Effector CD8-positive, alpha-beta T cell (primary cell): ENCODE measurements at places on chromosomes 6 and 20.

DNA sequence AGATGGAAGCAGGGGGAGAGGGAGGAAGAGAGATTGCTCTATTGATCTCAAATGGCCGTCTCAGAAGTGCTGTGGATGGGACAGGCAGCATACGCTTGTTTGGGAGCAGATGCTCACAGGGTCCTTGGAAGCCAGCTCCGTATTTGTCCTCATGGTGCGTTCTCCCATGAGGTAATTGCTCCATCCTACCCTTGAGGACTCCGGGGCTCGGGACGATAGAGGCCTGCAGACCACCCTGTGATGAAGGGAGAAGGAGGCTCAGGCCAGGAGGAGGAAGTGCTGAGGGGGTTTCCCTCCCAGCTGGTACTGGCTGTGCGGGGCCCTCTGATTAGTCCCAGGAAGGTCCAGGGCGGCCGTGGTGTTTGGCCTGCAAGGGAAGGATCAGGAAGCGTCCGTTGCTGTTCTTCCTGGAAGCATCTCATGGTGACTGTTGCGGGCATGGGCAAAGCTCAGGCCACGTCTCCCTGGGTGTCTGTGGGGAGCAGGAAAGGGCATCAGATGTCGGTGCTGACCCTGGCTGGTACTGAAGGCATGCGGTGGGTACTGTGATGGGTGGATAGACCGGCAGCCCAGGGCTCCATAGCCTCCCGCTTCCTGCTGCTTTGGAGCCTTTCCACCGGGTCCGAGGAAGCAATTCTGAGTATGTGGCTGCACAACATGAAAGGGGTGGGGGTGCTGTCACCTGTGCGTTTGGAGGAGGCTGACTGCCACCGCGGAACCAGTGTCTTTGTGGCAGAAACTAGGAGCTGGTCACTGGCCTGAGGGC, 158.3 kb downstream of the SYCP2 start:
- DNase-seq = no peak

GRCh38 chr6:32045811-32046449, 7.7 kb downstream of the CYP21A2 start:
- DNase-seq = no peak

DNA sequence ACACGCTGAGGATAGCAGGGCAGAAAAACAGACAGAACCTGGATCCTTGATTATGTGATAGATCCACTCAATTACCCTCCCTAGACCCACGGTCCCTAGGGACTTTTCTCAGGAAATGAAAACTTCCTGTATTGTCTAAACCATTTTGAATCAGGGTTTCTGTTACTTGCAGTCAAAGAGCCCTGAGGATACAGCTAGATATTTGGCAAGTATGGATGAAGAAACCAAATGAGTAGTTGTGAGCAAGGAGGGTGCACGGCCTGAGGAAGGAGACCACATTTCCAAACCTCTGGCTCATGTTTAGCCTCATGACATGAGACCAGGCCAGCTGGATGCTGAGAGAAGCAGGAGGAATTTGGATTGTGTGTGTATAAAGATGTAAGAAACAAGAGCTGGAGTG, 91.6 kb downstream of the MRPL14 start:
- no peak for DNase-seq

DNA sequence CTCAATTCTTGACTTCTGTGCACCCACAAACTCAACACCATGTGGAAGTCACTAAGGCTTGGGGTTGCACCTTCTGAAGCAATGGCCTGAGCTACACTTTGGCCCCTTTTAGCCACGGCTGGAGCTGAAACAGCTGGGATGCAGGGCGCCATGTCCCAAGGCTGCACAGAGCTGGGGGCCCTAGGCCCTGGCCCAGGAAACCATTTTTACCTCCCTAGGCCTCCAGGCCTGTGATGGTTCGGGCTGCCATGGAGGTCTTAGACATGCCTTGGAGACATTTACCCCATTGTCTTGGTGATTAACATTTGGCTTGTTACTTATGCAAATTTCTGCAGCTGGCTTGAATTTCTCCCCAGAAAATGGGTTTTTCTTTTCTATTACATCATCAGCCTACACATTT, 86.9 kb downstream of the MTFR2 start:
- no peak for DNase-seq

DNA sequence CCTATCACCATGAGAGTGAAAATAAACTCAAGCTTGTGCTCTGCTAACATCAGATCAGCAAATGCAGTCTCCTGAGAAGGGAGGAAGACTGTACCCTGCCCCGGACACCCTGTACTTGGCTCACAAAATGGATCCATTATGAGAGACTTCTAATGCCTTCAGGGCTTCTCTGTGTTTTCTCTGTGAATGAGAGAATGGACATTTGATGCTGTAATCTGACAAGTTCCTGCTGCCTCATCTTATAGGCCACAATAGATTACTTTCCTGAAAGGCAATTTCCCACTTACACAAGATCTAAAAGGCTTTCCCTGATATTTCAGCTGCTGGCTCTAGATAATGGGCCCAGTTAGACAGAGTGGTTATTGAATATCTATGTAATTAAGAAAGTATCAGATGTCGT, 117.2 kb downstream of the OTOR start:
- no peak for DNase-seq

DNA sequence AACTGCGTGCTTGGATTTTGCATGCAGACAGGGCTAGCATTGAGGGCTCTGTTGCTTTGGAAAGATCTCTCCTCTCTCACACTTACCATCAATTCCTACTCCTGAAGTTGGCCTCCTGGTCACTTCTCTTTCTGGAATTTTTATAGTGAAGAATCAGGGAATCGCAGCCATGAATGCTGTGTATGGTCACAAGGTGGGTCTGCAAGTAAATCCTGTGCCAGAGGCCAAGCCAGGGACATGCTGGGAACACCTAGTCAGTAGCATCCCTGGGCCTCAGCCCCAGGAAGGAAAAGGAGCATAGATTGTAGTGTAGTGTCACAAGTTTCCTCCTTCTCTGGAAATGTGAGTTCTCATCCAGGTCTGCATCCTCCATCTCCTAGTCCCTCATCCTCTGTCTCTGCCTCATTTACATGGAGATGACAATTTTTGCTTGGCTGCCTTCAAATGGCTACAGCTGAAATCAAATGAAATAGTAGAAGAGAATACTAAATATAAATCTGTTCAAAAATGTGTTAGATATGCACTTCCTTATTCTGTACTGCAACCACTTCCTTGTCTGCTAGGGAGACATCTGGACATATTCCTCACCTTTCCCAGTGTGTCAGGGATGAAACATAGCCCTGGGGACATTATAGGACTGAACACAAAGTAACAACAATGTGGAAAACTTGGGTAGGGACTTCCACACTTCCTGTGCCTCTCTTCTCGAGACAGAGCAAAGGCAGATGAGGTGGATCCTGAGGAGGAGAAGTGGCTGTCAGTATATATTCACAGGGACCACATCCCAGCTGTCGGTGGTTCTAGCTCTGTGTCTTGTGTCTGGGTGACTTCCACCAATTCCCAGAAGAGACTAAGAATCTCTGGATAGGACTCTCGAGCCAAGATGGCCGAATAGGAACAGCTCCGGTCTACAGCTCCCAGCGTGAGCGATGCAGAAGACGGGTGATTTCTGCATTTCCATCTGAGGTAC, 17.0 kb downstream of the CST9 start:
- DNase-seq = no peak

- peak; percentile 46 for DNase-seq
Measured at GRCh38 chr6:43263314-43264178, 20.3 kb downstream of the TTBK1 start.

DNA sequence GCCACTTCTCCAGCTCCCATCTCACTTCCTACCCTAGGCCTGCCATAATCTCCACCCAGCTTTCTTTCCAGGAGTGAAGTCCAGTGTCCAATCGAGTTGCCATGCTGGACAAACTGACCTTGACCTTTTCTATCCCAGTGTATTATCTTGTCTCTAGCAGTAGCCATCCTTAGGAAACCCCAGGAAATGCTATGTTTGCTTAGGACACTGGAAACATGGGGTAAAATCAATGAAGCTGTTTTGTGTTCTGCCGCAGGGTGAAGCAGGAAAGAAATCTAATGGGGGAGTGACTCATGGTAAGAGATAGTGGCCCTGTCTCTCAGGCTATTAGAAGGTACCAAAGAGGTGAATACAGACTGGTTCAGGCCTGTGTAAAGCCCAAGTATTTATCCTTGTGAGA, 1110.1 kb upstream of the FLRT3 start:
- DNase-seq = no peak

DNA sequence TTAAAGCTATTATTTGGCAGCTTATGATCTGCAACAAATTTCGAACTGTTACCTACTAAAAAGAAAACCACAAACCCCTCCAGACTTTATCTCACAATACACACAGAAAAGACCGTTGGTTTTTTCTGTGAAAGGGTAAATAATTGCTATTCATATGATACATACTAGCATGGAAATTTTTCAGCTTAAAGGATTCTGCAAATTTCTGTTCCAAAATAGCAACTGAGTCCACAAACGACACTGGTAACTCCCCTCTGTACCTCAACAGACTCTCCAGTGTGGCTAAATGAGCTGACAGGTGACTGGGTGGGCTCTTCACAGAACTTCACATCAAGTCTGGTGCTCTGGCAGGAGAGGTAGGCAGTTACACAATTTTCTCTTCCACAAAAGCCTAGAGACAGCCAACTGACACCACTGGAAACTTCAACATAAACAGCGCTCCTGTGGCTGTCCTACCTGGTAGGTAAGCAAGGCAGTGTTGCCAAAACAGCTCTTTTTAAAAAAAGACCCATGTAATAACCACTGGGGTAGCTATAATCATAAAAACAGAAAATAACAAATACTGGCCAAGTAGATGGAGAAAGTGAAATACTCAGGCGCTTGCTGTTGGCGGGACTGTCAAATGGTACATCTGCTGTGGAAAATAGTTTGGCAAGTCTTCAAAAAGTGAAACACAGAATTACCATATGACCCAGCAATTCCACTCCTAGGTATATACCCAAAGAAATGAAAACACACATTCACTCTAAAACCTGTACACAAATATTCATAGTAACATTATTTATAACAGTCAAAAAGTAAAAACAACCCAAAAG, 37.8 kb downstream of the ELOVL5 start:
- DNase-seq = no peak

- no peak for DNase-seq
Measured at GRCh38 chr6:150037526-150038201, 12.3 kb upstream of the RAET1L start.

DNA sequence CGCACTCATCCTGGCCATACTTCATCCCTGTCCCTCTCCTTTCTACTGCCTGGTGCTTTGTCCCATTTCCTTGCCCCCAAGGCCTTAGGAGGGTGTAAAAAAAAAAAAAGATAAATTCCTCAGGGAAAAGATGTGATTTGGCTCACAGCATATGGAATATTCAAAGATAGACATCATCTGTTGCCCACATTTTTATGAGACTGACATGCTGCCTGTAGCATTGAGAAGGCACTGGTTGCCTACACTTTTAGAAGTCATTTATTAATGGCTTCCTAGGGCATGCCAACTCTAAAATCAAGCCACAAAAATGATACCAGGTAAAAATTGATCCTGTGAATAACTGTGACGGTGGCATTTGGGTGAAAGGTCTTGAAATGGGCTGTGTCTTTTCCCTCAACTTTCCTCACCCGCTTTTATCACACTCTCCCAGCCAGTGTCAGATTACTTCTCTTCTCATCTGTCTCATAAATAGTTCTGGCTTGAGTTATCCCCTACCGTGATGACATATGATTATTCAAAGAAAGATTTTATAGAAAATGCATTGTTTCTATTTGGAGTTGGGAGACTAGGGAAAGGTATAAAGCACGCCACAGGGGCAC, 139.4 kb downstream of the CARMIL1 start:
- no peak for DNase-seq

DNA sequence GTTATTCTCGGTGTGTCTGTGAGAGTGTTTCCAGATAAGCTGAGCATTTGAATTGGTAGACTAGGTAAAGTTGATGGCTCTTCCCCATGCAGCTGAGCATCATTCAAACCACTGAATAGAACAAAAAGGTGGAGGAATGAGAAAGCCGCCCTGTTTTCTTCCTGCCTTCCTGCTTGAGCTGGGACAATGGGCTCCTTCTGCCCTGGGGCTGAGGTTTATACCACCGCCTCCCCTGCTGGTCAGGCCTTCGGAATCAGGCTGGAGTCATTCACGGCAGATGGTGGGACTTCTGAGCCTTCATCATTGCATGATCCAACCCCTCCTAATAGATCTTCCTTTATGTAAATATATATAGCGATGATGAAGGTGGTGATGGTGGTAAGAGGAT, 124.9 kb downstream of the ANKRD60 start:
- DNase-seq = no peak

DNA sequence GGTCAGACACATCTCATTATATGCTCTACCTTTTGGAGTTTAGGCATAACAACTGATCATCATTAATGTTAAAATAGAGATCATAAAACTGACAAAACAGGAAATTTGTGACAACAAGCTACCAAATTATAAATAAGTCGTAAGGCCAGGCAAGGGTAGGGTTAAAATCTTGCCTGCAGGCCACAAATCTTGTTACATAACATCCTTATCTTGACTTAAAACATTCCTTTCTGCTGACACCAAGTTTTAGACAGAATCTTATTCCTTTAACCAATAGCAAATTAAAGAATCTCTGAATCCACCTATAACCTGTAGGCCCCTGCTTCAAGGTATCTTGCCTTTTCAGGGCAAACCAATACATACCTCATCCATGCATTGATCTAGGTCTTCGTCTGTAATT, 32.5 kb upstream of the NKAIN2 start:
- DNase-seq = no peak

DNA sequence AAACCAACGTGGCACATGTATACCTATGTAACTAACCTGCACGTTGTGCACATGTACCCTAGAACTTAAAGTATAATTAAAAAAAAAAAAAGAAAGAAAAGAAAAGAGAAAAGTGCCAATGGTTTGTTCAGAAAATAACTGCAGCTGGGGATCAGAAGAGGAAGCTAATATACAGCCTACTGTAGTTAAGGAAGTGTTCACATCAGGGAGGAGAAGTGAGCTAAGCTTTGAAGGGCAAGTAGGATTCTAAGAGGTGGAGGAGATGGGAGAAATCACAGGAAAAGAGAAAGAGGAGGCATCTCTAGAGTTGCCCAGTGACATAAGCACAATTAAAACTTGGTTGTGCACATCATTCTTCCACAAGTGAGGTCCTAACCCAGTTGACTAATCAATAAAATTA, 214.4 kb upstream of the DTNBP1 start:
- no peak for DNase-seq

- no peak for DNase-seq
Measured at GRCh38 chr6:22929311-22929985, 360.1 kb downstream of the HDGFL1 start.

- no peak for DNase-seq
Measured at GRCh38 chr20:43839793-43840199, 74.9 kb upstream of the TOX2 start.

DNA sequence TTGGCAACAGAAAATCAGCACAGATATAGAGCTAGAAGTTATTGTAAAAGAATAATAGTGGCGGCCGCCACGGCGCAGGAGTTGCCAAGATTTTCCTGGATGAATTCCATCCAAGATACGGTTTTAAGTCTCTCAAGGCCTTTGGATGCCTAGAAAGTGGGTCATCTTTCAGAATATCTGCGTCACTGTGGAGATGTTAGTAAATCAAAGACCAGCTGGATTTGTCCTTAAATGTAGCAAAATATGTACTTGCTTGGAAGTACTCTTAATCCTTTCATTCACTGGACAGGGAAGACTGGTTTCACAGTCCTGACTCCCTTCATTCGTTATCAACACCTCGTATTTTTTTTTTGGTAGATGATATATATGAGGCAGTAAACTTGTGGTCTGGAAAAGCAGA, 83.0 kb downstream of the SLC22A3 start:
- no peak for DNase-seq
